ENCODE measurements at places on chromosomes 13 and 19.

GRCh38 chr13:47484548-47484947 lies 516.5 kb downstream of the SUCLA2 start:
- no peak for DNase-seq

DNA sequence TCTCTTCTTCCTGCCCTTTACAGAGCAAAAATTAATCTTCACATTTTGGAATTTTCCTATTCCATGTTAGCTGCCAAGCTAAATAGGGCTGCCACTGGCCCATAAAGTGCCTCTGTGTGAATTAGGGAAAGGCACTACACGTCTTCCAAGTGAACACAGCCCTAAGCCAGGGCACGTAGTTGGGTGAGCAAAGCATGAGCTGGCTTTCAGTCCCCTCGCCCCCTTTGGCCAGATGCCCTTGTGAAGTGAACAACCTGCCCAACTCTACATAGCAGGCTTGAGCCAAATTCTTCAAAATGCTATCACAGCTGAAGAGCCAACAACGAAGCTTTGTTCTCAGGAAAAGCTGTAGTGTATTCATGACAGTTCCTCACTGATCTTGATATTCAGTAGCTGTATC lies 213.1 kb downstream of the OXGR1 start:
- no peak for DNase-seq

DNA sequence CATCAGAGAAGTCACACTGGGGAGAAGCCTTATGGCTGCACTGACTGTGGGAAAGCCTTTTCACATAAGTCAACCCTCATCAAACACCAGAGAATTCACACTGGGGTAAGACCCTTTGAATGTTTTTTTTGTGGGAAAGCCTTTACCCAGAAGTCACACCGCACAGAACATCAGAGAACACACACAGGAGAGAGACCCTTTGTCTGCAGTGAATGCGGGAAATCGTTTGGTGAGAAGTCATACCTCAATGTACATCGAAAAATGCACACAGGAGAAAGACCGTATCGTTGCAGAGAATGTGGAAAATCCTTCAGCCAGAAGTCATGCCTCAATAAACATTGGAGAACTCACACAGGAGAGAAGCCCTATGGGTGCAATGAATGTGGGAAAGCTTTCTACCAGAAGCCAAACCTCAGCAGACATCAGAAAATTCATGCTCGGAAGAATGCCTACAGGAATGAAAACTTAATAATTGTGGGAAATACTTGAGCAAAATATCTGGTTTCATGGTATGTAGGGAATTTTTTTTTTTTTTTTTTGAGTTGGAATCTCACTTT lies 30.7 kb downstream of the ZNF793 start:
- DNase-seq = no peak

GRCh38 chr19:32483574-32483973 lies 78.0 kb downstream of the DPY19L3 start:
- no peak for DNase-seq

DNA sequence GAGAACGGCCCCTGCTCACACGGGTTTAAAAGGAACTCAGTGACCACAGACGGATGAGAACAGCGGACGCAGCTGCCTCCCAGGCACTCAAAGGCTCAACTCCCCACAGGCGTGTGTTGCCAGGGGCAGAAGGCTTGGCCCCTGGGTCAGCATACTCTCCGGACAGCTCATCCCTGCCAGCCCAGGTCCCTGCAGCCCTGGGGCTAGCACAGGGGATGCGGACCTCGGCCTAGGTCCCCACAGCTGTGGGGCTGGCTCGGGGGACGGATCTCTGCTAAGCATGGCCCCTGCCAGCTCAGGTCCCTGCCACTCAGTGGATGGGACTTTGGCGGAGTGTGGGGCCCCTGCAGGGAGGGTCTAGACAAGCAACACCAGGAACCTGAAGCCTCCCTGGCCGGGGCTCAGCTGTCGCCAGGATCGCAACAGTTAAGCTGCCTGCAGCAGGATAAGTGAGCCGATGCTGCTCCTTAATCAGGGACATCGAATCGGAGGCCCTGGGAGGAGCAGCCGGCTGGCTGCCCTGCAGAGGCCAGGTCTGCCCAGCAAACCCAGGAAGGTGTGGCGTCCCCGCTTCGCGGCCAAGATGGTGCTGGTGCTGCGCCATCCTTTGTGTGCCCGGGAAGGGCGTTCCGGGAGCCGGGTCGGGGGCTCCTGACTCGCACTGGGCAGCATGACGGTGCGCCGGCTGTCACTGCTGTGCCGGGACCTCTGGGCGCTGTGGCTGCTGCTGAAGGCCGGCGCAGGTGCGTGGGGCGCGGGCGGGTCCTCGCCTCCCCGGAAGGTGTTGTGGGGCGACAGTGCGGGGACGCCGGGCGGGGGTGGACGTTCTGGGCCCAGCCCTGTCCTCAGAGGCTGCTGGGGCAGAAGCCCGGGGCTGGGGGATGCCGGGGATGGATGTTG lies 32.5 kb downstream of the MCF2L start:
- no peak for DNase-seq

- DNase-seq = peak; percentile 59
Measured at GRCh38 chr13:51584731-51585672, 740 bp downstream of the WDFY2 start.

DNA sequence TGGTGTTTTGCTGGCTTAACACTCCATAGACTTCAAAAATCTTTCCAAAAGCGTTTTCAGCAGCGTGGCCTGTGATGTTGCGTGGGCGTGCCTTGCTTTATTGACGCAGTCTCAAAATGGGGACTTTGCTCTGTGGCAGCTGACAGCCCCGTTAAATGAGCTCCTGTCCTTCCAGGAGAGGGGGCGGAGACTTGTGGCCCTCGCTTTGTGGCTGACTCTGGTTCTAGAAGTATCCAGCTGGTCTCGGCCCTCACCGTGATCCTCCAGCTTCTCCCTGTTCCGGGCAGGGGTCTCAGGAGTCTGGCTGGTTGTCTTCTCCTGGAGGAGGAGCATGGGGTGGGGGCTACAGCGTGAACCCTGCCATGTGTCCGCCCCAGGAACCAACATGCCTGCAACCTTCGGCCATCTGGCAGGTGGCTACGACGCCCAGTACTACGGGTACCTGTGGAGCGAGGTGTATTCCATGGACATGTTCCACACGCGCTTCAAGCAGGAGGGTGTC lies 8.4 kb upstream of the ZNF554 start:
- no peak for DNase-seq

DNA sequence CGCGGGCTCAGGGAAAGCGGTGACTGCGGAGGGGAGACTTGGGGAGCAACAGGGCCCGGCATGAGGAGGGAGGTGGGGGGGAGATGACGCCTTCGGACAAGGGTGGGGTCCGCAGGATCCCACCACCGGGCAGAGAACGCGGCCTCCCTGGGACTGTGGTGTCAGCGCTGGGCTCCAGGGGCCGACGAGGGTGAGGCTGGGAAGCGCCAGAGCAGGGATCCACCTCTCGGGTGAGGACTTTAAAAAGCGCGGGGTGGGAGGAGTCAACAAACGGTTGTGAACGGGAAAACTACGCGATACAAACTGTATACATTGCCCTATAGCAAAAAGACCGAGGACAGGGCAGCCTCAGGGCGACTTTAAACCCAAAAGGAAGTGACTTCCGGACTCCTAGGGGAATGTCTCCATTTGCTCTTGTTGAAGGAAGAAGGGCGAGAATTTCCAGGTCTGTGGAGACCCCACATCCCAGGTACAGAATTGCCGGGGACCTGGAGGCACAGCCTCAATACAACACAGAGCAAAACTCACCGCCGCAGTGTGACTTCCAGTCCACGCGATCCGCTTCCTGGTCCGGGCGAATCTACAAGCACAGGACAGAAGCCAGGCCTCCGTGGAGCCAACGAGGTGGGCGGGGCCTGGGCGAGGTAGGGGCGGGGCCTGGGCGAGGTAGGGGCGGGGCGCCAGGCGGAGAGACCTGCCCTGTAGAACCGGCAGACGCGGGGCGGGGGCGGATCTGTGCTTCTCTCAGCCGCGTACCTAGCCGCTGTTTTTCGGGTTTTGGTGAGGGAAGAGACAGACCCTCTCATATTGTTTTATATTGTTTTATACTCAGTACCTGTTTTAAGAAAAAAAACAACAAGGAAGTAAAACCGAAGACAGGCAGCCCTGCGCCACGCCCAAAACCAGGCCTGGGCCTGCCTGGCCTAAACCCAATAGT lies at the start of gene ZNF888:
ZNF888 (minus strand) TSS at position 588 of the 937 bp plus-strand sequence. CDS start 5,555 bp downstream, outside the sequence.
- peak; percentile 93 for DNase-seq

GRCh38 chr19:40261631-40262030 lies 23.5 kb downstream of the AKT2 start:
- no peak for DNase-seq

- DNase-seq = no peak
Measured at GRCh38 chr19:485077-485476, 11.2 kb upstream of the MADCAM1 start.

GRCh38 chr13:94764576-94765321 lies 52.4 kb upstream of the SOX21 start:
- DNase-seq = no peak
